Aorta (tissue), 5 donors: ENCODE measurements at places on chromosomes 11 and 22. TPM values are rescaled to one million over a fixed set of nuclear protein-coding genes. Genes with fewer than 3 reads are reported as not detected.

DNA sequence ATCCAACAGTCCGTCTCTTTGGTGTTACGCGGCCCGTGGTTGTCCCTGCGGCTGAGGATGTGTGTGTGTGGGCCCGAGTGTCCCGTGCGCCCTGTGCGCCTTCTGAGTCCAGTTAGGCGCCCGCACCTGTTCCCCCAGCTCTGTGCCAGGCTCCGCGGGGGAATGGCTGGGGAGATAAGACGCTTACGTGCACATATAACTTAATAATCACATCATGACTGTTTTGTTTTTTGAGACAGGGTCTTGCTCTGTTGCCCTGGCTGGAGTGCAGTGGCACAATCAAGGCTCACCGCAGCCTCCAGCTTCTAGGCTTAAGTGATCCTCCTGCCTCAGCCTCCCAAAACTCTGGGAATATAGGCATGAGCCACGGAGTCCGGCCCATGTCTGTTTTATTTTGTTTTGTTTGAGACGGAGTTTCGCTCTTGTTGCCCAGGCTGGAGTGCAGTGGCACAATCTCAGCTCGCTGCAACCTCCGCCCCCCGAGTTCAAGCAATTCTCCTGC, 817 bp downstream of the ARL2 start:
- DNase-seq = no peak

ANO5 gene
- total RNA-seq = 2.5 TPM

DNA sequence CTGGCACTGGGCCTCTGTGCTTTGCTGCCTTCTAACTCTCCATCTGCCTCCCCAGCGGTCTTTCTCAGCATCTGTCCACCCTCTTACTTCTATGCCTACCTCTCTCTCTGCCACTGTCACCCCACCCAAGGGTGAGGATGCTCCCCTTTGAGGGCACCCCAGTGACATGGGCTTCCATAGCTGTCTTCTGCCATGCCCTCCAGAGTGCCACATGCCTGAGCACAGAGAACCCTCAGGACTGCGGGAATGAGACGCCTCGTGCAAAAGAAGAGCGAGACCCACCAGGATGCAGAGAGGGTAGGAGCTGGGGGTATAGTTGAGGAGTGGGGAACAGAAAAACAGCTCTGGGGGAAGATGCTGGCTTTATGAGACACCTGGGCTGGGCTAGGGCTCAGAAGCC, 64.3 kb downstream of the BTG4 start:
- no peak for DNase-seq

GRCh38 chr11:3707176-3707575, 36.0 kb upstream of the CHRNA10 start:
- DNase-seq = no peak

DNA sequence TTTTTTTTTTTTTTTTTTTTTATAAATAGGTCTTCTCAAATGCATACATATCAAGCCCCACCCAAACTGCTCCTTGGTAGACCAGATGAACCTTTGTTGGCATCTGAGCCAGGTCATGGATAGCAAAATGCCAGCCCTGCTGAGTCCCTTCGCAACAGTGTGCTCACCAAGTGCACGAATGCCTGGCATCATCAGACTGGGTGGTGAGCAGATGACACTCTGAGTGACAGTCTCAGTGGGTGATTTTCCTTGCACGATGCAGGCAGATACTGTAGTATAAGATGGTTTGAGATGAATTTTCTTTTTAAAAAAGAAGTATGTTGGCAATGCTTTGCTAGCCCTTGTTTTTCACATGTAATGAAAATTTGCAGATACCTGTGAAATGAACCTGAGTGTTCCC, 74.0 kb downstream of the RCN1 start:
- no peak for DNase-seq

- no peak for DNase-seq
Measured at GRCh38 chr11:2724653-2725367, 25.0 kb upstream of the KCNQ1OT1 start.

MACROD1 gene
- 12.7 TPM for total RNA-seq

LMNTD2 gene
- total RNA-seq = 1.9 TPM

DNA sequence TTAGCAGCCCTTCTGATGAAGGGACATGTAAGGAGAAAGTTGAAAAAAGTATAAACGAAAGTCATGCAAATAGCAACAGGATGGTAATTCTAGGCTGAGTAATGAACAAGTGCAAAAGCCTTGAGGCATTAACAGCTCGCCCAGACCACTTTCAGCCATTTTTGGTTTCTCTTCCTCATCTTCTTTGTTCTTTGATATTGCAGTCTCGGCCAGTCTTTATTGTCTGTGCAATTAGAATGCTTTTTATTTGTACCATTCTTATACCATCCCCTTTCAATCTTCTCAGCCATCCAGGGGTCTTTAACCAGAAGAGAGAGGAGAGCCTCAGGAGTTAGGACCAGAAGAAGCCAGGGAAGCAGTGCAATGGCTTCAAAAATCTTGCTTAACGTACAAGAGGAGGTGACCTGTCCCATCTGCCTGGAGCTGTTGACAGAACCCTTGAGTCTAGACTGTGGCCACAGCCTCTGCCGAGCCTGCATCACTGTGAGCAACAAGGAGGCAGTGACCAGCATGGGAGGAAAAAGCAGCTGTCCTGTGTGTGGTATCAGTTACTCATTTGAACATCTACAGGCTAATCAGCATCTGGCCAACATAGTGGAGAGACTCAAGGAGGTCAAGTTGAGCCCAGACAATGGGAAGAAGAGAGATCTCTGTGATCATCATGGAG, 7.3 kb downstream of the TRIM34 start:
- no peak for DNase-seq

DNA sequence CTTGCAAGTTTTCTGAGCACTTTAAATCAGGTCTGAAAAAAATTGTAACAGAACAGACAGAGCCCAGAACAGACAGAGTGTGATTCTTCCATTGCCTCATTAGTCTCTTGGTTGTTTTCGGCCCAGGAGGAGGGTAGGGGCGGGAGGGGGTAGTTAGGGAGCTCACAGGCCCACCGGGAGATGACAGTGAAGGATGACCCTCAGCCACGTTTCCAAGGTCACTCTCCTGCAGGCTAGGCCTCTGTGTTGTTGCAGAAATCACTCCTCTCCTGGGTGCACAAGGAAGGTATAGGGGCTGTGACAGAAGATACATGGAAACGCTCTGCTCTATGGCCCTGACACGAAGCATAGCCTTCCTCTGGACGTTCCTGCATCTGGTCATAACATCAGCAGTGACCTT, 69.3 kb downstream of the ABTB2 start:
- no peak for DNase-seq

SLC6A5 gene
- not detected for total RNA-seq

APOA1 gene
- total RNA-seq = not detected

DNA sequence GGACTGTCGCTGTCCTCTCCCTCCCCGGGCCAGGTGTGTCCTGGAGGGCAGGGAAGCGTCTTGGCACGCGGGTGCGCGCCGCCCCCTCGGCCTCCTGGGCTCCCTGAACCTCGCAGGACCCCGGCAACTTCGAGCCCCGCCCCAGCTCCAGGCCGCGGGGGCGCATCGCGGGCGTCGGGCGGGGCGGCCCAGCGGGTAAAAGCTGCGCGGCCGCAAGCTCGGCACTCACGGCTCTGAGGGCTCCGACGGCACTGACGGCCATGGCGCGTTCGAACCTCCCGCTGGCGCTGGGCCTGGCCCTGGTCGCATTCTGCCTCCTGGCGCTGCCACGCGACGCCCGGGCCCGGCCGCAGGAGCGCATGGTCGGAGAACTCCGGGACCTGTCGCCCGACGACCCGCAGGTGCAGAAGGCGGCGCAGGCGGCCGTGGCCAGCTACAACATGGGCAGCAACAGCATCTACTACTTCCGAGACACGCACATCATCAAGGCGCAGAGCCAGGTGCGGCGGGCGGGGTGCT, at the start of gene CST6:
Gene CST6, plus strand, starts transcription at position 224 of the 519 bp plus-strand sequence. Its CDS starts 37 bp downstream, at position 261.
- no peak for DNase-seq

GRCh38 chr11:66432597-66432996, 6.1 kb downstream of the MRPL11 start:
- no peak for DNase-seq

GRCh38 chr22:42860968-42861367, 3.9 kb upstream of the ARFGAP3 start:
- no peak for DNase-seq

DNA sequence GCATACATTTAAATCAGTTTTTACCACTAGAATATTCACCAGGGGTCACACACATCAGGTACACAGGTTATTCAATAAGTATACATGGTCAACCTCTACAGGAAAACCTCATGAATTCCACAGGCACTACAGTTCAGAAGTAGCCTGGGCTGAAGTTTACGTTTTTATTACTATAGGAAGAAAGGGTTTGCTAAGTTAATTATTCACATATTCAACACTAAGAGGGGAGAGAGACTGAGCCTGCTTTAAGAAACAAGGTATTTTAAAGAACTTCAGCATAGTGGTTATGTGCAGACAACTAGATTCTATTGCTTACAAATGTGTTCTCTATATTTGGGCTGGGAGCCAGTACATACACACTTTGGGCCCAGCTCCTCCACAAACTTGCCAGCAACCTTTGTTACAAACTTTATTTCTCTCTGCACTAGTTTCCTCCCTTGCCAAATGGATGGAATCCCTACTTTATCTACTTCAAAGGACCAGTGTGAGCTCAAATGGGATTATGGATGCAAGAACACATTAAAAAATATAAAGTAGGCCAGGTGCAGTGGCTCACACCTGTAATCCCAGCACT, 31.9 kb downstream of the IL18BP start:
- DNase-seq = no peak

SYT7 gene
- 2.3 TPM for total RNA-seq

DNA sequence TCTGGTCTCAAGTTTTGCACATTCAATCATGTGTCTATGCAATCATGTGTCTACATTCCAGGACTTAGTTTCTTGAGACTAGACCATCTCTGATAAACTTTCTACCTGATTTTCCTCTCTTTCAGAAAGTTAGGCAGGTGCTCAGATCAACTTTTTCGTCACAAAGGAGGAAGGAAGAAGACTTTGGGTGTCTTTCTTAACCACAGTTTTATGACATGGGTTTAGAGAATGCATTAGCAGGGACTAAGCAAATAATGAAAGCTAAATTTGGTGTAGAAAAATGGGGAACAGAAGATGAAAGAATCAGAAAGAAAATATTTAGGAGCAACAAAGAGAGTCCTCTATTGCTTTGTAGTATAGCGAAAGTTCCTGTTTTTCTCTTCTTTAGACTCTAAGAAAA, 7.7 kb upstream of the GLYATL1B start:
- DNase-seq = no peak

- no peak for DNase-seq
Measured at GRCh38 chr11:29518389-29519174, 498.2 kb downstream of the KCNA4 start.

DNA sequence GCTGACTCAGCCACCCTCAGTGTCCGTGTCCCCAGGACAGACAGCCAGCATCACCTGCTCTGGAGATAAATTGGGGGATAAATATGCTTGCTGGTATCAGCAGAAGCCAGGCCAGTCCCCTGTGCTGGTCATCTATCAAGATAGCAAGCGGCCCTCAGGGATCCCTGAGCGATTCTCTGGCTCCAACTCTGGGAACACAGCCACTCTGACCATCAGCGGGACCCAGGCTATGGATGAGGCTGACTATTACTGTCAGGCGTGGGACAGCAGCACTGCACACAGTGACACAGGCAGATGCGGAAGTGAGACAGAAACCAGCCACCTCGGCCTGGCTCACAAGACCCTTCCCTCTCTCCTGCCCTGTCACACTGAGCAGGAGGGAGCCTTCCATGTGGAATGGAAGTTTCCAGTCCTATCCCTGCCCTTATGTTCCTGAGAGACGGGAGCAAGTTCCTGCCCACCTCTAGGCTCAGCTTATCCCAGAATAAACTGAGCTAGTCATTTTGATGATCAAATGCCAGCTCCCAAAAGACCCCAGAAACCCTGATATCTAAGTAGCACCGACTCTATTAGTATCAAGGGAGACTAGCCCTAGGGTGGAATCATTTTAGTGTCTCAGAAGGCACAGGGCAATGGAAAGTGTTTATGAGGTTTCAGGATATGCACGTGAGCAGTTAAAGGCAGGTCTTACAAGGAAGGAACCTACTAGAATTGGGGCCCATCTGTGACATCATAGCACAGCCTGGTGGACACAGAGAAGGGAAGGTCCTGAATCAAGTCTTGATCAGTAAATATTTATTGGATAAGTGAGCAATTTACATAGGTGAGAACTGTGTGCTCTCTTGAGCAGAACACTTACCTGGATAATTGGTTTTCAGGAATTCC, 6.3 kb upstream of the IGLL5 start:
- DNase-seq = no peak

DNA sequence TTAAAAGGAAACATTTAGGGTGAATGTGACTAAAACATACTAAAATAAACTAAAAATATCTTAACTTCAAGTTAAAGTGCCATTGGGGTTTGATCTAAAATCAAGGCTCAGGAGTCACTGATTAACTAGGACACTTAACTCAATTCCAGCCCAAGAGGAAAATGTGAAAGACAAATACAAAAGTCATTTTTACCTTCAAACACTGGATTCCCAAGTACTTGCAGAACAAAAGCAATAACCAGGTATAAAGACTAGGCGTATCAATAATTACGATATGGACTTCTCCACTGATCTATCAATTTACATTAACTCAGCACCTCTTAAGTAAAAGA, 15.6 kb downstream of the ALKBH8 start:
- DNase-seq = no peak

APOBEC3H gene
- total RNA-seq = not detected

DNA sequence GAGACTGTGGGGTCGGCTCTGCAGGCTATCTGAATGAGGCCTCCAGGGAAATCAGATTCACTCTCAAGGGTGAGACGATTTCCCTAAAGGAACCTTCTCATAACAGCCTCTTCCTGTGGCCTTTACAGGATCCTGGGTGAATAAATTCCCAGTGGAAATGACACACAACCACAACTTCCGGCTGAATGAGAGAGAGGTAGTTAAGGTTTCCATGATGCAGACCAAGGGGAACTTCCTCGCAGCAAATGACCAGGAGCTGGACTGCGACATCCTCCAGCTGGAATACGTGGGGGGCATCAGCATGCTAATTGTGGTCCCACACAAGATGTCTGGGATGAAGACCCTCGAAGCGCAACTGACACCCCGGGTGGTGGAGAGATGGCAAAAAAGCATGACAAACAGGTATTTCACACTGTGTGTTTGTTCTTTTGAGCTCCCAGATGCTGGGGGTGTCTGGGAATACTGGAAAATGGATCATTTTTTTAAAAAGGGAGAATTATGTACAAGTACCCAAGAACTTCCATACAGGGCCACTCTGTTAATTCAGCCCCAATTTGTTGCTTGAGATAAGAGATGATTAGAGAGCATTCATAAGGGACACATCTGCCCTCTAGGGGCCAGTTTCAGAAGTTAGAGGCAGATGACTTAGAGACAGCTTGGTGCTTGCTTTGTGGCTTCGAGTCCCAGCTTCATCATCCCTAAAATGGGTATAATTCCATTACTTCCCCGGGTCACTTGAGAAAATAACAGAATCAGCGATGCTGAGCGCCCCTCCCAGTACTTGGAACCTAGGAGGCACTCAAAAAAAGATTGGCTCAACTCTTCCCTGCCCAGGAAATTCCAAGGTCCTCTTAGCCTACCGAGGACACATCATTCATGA, 10.2 kb downstream of the SERPIND1 start:
- no peak for DNase-seq

DNA sequence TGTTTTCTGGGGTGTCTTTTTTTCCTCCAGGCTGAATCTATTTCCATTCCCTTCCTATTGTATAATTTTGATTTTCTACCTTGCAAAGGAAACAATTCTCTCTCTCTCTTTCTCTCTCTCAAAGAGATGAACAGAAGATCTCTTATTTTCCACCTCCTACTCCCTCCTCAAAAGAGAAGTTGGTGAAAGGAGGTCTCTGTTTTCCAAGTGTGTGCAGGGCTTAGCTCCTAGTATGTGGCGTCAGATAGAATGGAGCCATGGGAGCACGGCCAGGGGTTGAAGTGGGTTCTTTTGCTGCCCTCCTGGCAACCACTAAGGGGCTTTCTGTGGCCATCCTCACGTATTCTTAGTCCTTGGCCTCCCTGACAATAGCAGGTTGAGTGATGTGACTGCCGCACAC, 480 bp downstream of the TRIM34 start:
- DNase-seq = no peak
